Right ventricle myocardium inferior (tissue), 1 donor: ENCODE measurements at places on chromosomes 4 and X.

- peak; percentile 75 for DNase-seq
These were observed 626 bp upstream of the FRAS1 start for GRCh38 chr4:78056265-78057129.

DNA sequence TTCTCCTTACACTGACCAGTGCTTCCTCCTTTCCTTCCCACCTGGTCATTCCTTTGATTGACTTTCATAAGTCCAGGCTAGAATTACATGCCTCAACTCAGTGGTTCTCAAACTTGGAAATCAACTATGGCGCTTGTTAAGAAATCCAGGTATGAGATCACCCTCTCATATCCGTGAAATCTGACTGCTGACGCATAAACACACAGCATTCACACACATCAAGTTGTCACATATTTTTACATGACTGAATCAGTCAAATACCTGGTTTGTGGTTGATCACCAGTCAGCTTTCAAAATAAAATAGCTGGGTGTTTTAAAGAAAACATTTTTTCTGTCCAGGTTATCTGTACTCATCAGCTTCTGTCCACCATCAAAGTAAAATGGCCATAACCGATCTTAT is 433.5 kb downstream of the AFF2 start:
- DNase-seq: no peak

DNA sequence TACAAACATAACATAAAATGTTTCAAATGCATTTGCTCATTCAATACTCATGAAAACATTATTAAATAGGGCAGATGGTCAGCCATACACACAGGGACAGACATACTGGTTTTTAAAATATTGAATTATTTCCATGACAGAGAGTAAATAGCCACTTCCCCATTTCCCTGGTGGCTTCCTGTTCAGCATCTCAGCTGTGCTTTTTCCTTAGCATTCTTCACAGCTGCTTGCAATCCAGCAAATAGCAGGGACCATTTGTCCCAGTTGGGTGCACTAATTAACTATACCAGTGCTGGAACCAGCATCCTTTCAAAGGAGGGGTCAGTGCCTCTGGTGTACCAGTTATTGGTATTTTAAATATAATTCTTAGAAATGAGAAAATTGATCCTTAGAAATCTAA is 964.7 kb downstream of the RAB28 start:
- DNase-seq: no peak

DNA sequence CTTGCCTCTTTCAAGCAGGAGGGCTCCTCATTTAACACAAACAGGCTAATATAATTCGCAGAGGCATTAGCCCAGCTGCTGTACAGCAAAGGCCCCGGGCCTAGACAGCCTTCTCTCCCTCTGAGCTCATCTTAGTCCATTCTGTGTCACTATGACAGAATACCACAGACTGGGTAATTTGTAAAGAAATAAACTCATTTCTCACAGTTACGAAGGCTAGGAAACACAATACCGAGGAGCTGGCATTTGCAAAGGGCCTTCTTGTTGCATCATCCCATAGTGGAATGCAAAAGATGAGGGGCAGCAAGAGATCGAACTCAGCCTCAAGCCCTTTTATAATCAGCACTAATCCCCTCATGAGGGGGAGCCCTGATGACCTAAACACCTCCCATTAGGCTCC is 48.5 kb downstream of the TSPAN5 start:
- no peak for DNase-seq

GRCh38 chr4:189362364-189362763 is 578.3 kb upstream of the FRG1 start:
- DNase-seq: no peak

DNA sequence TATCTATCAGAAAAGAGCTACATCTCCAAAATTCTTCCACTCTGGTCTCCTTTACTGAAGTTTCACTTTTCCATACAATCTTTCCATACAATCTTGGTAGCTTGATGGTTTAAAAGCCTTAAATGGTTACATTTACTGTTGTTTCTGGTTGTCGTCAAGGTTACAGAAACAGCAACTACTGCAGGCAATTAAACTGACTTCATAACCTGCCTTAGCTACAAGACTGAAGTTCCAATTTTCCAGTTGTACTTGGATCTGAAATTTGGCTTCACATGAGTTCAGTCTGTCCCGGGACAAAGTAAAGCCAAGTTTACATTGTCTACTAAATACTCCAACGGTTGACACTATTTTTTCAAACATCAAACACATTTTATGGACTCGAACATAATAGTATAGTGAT is 326.4 kb downstream of the ANKRD50 start:
- no peak for DNase-seq

- no peak for DNase-seq
These were observed 123.9 kb downstream of the NAA11 start for GRCh38 chr4:79201971-79202370.

DNA sequence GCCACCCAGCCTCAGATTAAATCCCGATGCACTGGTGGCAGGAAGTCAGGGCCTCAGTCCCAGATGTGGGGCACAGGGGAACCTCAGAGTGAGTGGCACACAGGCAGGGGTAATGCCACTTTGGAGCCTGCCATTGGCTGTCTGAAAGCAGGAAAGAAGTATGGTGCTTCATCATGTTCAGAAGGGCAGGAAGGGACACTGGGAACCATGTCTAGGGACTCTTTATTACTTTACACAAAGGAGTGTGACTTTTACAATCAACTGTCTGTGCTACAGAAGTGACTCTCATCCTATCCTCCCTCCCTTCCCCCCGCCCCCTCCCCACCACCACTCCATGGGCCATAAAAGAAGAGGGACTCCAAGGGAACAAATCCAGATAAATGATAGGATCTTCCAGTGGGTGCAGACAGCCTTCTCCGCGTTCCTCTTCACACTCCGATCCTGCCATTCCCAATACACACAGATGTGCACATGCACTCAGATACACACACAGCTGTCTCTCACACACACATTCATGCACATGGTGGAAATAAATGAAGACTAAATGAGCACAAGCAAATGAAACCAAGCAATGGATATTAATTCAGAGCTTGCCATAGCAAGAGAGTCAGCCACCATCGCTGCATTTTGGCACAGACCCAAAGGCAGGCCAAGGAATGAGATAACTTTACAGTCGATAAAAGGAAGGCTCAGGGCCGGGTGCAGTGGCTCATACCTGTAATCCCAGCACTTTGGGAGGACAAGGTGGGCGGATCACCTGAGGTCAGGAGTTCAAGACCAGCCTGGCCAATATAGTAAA is 2.5 kb upstream of the TMEM154 start:
- DNase-seq: no peak

DNA sequence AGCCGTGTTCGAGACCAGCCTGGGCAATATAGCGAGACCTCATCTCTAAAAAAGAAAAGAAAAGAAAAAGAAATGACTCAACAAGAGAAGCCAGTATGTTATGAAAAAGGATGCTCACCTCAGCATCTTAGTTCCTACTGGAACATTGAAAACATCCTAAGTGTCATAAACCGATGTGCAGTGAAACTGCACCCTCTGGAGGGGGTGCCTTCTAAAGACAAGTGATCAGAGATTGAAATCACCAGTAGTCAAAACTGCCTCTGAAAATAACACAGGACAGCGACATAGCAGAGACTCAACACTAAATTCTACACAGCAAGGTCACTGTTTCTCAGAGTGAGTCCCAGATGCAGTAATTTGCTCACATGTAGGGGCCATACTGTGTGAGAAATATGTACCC is 28.0 kb upstream of the ATP6AP2 start:
- DNase-seq: no peak

- DNase-seq: no peak
These were observed 94.7 kb downstream of the SEL1L3 start for GRCh38 chr4:25767877-25768725.

- DNase-seq: no peak
These were observed 52.4 kb downstream of the EDNRA start for GRCh38 chr4:147533331-147533730.

- DNase-seq: no peak
These were observed 21.8 kb upstream of the P2RY10 start for GRCh38 chrX:78923198-78924015.

DNA sequence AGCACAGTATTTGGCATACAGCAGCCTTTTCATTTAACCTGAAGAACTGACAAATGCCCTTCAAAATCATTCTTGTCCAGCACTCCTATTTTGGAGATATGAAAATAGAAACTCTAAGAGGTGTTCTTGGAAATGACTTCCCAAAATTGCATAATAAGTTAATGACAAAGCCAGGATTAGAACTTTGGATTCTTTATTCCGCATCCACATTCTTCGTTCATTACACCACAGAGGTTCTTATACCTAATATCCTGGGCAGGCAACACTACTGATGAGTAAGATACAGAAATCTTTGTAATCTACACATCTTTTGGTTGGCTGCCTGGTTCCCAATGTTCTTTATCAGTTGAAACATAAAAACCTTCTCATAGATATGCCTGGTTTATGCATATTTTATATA is 5.9 kb downstream of the COL25A1 start:
- DNase-seq: no peak

DNA sequence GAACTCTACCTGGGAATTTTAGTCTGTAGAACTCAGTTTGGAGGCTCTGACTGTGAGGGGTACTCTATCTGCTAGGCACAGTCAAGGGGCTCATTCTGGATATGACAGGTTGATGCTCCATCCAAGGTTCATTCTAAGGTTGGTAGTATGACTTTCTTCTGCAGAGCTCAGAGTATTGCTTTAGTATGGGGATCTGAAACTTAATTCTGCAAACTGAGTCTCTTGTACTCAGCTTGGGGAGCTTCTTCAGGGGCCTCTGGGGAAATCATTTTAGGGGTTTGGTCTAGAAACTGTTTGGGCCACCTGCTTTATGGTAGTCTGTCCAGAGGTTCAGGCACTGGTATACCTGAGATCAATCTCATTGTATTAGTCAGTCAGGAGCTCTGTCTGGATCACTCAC is 9.7 kb upstream of the TSR2 start:
- DNase-seq: no peak

- DNase-seq: no peak
These were observed 824.5 kb upstream of the DIAPH2 start for GRCh38 chrX:95860127-95860526.

DNA sequence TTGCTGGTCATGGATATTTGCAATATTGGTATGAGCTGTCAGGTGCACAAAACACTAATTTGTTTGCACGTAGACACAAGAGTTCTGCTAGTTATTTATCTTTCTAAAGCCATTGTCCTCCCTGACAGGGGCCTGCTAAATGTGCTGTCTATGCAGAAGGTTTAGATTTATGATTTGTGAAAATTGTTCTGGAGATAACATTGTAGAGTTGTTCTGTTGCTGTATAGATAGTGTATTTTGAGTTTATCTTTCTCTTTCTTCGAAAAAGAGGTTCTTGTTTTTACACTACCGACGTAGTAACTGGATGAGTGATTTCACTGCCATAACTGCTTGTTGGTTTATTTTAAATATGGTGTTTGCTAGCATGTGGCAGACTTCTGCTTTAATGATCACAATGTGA is 28.5 kb upstream of the FGG start:
- no peak for DNase-seq

- no peak for DNase-seq
These were observed 6.2 kb downstream of the ZNF275 start for GRCh38 chrX:153340111-153340510.

GRCh38 chr4:123233136-123233768 is 163.3 kb upstream of the SPRY1 start:
- no peak for DNase-seq

GRCh38 chr4:27506401-27506800 is 645.8 kb downstream of the STIM2 start:
- no peak for DNase-seq

GRCh38 chr4:92184566-92184965 is 119.2 kb upstream of the GRID2 start:
- no peak for DNase-seq

DNA sequence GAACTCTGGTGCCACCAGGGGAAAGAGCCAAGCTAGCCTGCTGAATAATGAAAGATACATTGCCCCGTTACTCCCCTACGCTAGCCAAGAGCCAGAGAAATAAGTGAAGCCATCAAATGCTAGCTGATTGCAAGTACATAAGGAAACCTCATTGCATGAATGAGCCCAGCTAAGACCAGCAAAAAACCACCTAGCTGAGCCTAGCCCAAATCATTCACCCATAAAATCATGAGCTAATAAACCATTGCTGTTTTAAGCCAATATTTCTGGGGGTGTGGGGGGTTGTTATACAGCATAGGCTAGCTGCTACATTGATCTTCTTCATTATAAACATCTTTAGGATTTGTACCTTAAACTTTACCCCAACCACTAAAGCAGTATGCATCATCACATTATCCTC is 15.4 kb upstream of the EDNRA start:
- DNase-seq: no peak

GRCh38 chr4:172105918-172106317 is 292.7 kb downstream of the GALNTL6 start:
- DNase-seq: no peak

GRCh38 chr4:59535541-59535940 is 1664.6 kb upstream of the ADGRL3 start:
- no peak for DNase-seq

DNA sequence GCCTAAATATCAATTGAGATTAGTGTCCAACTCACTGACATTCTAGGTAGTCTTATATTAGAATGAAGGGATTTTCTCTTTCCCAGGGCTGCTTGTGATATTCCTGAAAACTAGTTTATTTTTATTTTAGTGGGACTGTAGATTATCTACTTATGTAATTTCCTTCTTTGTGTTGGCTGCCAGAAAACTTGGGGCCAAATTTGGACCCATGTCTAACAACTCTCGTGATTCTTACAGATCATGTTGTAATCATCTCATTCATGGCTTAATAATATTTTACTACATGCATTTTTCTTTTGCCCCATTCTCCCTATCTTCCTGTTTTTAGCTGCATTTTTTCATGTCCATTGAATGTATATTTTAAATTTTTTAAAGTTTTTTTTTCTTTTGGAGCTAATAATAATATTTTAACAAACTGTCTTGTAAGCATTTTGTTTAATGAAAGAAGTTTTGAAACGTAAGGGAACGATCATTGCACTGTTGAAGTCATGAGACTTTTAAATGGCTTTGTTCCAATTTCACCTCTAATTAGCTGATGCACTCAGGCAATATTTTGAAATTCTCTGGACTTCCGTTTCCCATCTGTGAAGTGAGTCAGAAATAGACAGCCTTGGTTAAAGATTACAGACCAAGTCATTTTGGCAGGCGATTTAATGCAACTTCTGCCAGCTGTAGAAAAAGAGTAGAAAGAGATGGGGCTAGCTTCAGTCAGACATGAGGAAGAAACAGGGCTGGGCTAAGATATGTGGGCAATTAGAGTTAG is 14.3 kb upstream of the TDO2 start:
- DNase-seq: no peak

DNA sequence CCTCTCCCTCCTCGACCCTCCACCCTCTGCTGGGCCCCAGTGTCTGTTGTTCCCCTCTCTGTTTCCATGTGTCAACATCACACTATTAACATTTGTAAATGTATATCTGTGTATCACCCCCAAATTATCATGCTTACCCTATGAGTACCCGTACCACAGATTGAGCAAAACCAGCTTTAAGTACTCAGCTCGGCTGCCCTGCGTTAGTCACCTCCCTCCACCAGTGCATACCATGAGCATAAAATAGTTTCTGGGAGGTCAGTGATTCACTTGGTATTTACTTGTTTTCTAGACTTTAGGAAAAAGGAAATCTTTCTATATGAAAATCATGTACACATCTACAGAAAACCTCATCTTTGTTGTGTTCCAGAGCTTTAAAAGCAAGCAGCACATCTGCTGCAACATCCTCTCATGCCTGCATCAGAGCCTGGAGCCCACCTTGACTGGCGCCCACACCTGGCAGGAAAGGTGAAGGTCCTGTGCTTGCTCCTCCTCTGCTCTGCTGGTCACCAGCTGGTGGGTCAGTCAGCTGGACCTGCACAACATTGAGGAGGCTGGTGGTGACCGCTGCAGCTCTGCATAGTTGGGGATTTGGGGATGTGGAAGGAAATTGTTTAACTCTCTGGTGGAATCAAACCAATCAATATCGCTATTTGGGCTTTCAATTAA is 214.4 kb upstream of the KLF3 start:
- DNase-seq: no peak

- DNase-seq: no peak
These were observed 41.9 kb downstream of the SLC34A2 start for GRCh38 chr4:25697516-25697915.
